ENCODE measurements at places on chromosomes 1 and 21. TPM values are rescaled to one million over a fixed set of nuclear protein-coding genes. Genes with fewer than 3 reads are reported as not detected.

Gene DNAH14
- total RNA-seq = 9.2 TPM

Gene MEX3A
- total RNA-seq = 8.8 TPM

Gene SLC1A7
- not detected for total RNA-seq

Gene VAV3
- total RNA-seq = 63.2 TPM

Gene TMPRSS15
- not detected for total RNA-seq

Gene HLX
- 20.8 TPM for total RNA-seq

Gene FCRL4
- total RNA-seq = not detected

Gene GPR61
- not detected for total RNA-seq

Gene RYR2
- total RNA-seq = 0.09 TPM

Gene KLHL17
- 5.4 TPM for total RNA-seq

Gene GABPB2
- 6.3 TPM for total RNA-seq

Gene DENND2D
- total RNA-seq = 2.6 TPM

Gene HES5
- total RNA-seq = 0.17 TPM

Gene FCRLA
- 0.17 TPM for total RNA-seq

Gene COL24A1
- not detected for total RNA-seq

Gene GCSAML
- total RNA-seq = not detected

Gene SPATA21
- under 0.01 TPM for total RNA-seq

Gene DNAJC8
- total RNA-seq = 68.1 TPM

Gene LMX1A
- total RNA-seq = not detected

Gene ANKRD34A
- total RNA-seq = under 0.01 TPM

Gene HOOK1
- 0.14 TPM for total RNA-seq

Gene LINGO4
- not detected for total RNA-seq

Gene ARHGAP29
- total RNA-seq = 254 TPM
